Right atrium auricular region (tissue), 2 donors: ENCODE measurements at places on chromosomes 4 and X. TPM values are rescaled to one million over a fixed set of nuclear protein-coding genes. Genes with fewer than 3 reads are reported as not detected.

Gene KLF8
- 6.4 TPM for total RNA-seq

Gene CTPS2
- total RNA-seq, result 4.8 TPM

Gene PNCK
- total RNA-seq, result 4.0 TPM

Gene SHROOM2
- 6.4 TPM for total RNA-seq

DNA sequence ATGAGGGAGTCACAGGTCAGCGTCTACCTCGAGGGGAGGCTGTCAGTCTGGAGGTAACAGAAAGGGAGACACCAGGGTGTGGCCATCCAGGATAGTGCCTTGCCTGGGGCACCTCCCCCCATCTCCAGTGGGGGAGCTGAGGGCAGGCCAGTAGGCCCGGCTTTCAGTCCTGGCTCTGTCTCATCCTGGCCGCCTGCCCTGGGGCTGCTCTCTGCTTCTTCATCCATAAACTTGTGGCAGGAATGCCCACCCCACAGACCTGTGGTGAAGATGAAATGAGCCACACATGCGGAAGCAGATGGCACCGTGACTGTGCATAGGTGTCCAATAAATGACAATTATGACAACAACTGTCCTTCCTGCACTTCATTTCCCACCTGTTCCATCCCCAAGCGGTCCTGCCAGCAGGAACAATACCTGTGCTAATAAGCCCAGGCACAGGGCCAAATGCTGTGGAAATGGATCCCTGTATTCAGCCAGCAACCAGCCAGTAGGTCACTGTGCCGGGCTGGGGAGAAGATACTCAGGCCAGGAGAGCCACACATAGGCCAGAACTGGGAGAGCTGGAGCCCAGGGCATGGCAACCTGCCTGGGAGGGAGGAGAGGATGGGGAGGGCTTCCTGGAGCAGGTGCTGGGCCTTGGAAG lies 30.2 kb downstream of the TRO start:
- DNase-seq, result no peak
- no peak overlapping the region for H3K4me3 ChIP-seq
- no peaks in the 10 kb centered on the region for H3K27me3 ChIP-seq
- H3K36me3 ChIP-seq, result no peaks in the 10 kb centered on the region

DNA sequence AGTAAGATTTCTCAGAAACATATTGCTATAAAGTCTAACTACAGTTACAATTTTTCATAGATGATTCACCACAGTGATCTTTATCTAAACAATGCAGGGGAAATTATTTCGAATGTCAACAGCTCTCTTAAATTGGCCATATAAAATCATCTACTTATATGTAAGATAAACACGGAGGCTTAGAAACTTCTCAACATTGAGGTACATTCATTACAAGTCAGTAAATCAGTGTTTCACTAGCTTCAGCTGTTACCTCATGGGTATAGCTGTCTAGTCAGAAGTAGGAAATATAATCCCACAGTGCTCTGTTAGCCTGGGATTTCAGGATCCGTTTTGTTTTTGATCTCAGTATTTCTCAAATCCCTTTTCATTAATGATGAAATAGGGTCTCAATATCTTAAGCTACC lies 43.2 kb downstream of the PCDH7 start:
- H3K4me3 ChIP-seq, result no peak overlapping the region
- no peak for DNase-seq
- no peak overlapping the region for H3K27ac ChIP-seq
- no peaks in the 10 kb centered on the region for H3K4me1 ChIP-seq

DNA sequence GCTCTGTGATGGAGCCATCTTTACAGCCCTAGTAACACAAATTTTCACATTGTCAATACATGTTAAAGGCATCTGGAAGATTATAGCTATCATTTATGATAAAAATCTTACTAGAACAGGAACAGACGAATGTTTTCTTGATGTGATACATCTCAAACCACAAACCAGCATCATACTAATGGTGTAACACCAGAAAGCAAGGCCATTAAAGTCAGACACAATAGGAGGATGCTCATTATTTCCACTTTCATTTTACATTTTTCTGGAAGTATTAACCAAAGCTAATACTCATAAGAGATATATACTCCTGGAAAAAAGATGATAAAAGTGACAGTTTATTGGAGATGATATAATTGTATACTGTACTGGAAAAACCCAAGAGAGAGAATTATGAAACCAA lies 5.3 kb downstream of the AKAP14 start:
- no peaks in the 10 kb centered on the region for H3K4me1 ChIP-seq
- H3K36me3 ChIP-seq, result no peaks in the 10 kb centered on the region
- no peak for DNase-seq
- H3K27ac ChIP-seq, result no peak overlapping the region
- H3K27me3 ChIP-seq, result no peaks in the 10 kb centered on the region

DNA sequence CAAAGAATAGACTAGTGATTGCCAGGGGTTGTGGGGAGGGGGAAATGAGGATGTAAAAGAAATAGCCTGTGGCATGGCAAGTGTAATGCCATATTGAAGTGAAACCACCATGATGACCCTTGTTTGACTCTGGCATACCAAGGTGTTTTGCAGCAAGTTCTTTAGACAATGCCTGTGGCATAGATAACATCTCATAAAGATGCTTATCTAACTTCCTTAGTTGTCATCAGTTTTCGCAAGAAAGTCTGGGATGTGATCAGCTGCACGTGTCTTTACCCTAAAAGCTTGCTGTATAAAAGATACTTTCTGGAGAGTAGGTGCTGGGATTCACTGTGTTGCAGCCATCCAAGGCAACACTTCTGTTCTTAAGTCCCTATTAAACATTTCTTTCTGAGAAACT lies 176.1 kb upstream of the MAGEB16 start:
- H3K4me1 ChIP-seq, result no peaks in the 10 kb centered on the region
- DNase-seq, result no peak
- H3K36me3 ChIP-seq, result no peaks in the 10 kb centered on the region
- H3K27ac ChIP-seq, result no peak overlapping the region
- H3K27me3 ChIP-seq, result no peaks in the 10 kb centered on the region

GRCh38 chrX:119251386-119251785 lies 15.3 kb downstream of the PGRMC1 start:
- DNase-seq, result no peak
- H3K27ac ChIP-seq, result no peak overlapping the region
- H3K4me1 ChIP-seq, result no peaks in the 10 kb centered on the region
- no peak overlapping the region for H3K4me3 ChIP-seq
- no peaks in the 10 kb centered on the region for H3K27me3 ChIP-seq
